ENCODE measurements at places on chromosomes 5 and 9.

DNA sequence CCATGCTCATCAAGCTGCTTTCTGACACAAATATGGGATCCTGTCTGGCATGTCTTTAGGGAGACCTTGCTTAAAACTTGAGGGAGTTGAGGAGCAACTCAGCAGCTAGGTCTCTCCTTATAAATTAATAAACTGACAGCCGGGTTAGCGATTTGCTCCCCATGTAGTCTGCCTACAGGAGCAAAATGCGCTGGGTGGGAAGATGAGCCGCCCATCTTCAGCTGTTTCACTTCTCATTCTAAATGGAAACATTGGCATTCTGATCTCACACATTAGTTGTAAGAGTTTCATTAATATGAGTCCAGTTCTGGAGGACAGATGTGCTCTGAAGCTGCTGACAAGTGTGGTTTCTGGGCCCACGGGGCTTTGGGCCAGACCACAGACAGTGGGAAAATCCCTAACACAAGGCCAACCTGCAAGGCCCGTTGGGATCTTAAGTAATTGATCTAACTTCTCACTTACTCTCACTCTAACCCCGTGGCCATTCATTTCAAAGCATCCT is 197.0 kb downstream of the MCTP1 start:
- no peaks in the 10 kb centered on the region for H3K36me3 ChIP-seq
- no peak for DNase-seq
- H3K4me1 ChIP-seq = no peaks in the 10 kb centered on the region
- no peak overlapping the region for H3K4me3 ChIP-seq

DNA sequence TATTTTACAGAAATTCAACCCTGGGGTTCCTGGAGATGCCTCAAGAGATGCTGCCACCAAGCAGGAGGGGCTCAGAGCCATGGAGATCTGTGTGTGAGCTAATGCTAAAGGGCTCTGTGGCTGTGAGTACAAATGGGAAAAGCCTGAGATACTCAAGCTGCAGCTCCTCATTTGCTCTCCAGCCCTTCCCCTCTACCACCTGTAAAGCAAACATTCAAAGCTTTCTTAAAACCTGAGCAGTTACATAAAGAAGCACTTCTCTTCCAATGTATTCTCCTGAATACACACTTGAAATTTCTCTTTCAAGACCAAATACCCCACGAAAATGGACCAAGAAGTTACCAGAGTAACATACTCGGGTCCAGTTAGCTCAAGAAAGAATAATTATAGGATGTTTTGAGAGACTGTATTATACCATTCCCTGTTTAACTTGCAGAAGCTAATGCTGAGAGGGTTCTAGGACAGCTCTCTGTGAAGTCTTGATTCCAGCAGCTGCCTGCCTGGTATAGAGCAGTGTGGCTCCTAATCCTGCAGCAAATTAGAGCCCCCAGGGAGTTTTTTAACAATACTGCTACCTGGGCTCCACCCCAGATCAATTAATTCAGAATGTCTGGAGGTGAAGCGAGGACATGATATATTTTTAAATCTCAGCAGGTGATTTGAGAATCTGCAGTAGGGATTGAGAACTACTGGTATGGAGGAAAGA is 21.1 kb downstream of the RGS7BP start:
- no peak overlapping the region for H3K4me3 ChIP-seq
- H3K36me3 ChIP-seq = no peaks in the 10 kb centered on the region
- no peak for DNase-seq
- H3K27me3 ChIP-seq = no peaks in the 10 kb centered on the region

DNA sequence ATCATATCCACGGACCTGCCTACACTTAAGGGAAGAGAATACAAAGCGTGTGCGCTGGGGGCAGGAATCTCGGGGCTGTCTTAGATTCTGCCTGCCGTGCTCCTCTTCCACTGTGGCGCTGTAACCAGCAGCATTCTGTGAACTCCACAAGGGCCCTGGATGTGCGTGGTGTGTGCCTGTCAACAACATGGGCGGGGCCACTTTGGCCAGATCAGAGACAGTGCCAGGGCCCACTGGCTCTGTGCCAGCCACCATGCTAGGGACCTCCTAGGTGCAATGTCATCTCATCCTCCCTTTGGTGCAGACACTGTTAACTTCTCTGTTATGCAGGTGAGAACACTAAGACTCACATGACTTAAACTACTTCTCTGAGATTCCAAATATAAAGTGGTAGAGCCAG is 113.7 kb downstream of the COL23A1 start:
- H3K27me3 ChIP-seq = peaks cover 9% of the 10 kb centered on the region
- H3K4me3 ChIP-seq = no peak overlapping the region
- no peaks in the 10 kb centered on the region for H3K4me1 ChIP-seq
- no peaks in the 10 kb centered on the region for H3K36me3 ChIP-seq
- no peak for DNase-seq
- no peak overlapping the region for H3K27ac ChIP-seq

DNA sequence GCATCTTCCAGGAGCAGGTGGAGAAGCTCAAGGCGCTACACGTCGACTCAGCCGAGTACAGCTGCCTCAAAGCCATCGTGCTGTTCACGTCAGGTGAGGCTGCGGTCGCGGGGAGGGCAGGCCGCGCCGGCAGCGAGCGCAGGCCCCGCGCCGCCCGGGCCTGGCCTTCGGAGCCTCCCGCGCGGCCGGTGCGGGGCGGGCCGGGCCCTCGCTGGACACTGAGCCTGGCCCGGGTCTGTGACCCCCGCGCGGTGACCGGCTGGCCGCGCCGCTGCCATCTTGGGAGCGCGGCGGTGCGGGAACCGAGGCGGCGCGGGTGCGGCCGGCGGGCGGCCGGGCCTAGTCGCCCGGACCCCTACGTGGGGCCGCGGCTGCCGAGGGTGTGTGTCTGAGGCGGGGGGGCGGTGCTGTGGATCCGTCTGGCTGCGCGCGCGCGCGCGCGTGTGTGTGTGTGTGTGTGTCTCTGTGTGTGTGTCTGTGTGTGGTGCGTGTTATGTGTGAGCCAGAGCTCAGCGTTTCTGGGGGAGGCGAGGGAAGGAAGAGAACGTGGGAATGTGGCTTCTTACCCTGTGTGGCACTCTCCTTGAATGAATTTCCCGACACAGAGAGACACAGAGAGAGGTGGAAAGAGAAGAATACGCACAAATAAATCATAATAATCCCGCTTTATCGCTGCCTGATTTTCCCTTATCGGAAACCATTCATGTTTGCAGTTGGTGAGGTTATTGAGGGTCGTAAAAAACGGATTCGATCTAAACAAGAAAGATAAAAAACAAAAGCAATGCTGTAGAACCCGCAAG is 5.5 kb downstream of the NR2F1 start:
- H3K4me1 ChIP-seq = peaks cover 12% of the 10 kb centered on the region
- peaks cover 55% of the 10 kb centered on the region for H3K27me3 ChIP-seq
- no peak overlapping the region for H3K4me3 ChIP-seq
- no peaks in the 10 kb centered on the region for H3K36me3 ChIP-seq

DNA sequence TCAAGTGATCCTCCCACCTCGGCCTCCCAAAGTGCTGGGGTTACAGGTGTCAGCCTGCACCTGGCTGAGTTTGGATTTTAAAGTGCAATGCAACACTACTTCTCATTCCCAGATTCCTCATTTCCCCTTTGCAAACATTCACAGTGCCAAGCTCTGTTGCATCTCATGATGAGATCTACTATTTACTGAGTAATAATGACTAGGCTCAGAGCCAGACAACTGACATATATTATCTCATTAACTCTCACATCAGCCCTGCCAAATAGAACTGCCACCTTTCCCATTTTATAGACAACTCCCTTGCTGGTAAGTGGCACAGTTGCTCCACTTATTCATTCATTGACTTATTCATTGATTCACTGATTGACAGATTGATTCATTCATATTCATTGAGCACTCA is 7.0 kb downstream of the PDE6A start:
- no peak for DNase-seq
- H3K36me3 ChIP-seq = no peaks in the 10 kb centered on the region
- no peaks in the 10 kb centered on the region for H3K4me1 ChIP-seq

- H3K27ac ChIP-seq = no peak overlapping the region
- H3K36me3 ChIP-seq = no peaks in the 10 kb centered on the region
- no peaks in the 10 kb centered on the region for H3K27me3 ChIP-seq
- H3K4me1 ChIP-seq = no peaks in the 10 kb centered on the region
These were observed 67.2 kb downstream of the FGF18 start for GRCh38 chr5:171486613-171487012.

DNA sequence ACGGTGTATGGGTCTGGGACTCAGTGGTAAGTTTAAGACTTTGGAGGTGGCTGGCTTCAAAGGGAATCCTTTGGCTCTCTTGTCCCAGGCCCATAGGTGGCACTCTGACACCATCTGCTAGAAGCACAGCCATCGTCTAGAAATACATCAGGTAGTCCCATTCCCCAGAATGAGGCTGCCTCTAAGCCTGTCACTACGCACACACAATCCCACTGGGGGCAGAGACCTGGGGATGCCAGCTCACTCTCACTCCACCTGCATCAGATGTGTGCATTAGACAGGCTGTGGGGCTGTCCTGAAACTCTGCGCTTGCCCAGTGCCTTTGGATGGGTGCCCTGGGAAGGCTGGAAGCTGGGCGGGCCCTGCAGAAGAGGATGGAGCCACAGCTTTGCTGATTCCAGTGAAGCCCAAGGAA is 127.5 kb upstream of the PANK3 start:
- H3K4me3 ChIP-seq = no peak overlapping the region
- no peaks in the 10 kb centered on the region for H3K27me3 ChIP-seq
- no peak overlapping the region for H3K27ac ChIP-seq
- no peak for DNase-seq
- no peaks in the 10 kb centered on the region for H3K36me3 ChIP-seq
- no peaks in the 10 kb centered on the region for H3K4me1 ChIP-seq

- DNase-seq = no peak
- H3K27me3 ChIP-seq = peaks cover 36% of the 10 kb centered on the region
- peaks cover 19% of the 10 kb centered on the region for H3K4me1 ChIP-seq
- no peaks in the 10 kb centered on the region for H3K36me3 ChIP-seq
These were observed 6.6 kb downstream of the PCDHGC5 start for GRCh38 chr5:141495453-141495811.

DNA sequence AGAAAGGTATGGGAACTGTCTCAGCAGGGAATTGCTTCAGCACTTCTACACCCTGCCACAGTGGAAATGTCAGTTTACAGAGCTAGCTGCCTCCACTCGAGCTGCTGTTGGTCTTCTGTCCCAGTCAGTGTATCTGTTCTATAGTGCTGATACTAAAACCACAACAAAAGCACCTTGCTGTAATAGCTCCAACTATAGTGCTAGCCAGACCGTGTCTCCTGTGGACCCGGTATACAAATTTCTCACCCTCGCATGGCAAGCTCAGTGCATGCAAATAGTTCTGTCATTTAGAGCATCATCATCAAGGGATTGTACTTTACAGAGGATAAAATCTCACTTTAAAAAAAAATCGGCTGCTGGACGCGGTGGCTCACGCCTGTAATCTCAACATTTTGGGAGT is 51.5 kb upstream of the IQGAP2 start:
- no peak for DNase-seq
- H3K4me1 ChIP-seq = no peaks in the 10 kb centered on the region
- no peak overlapping the region for H3K4me3 ChIP-seq
- no peaks in the 10 kb centered on the region for H3K27me3 ChIP-seq
- H3K27ac ChIP-seq = no peak overlapping the region

- H3K27ac ChIP-seq = no peak overlapping the region
- H3K36me3 ChIP-seq = no peaks in the 10 kb centered on the region
- no peak overlapping the region for H3K4me3 ChIP-seq
- no peaks in the 10 kb centered on the region for H3K27me3 ChIP-seq
- no peaks in the 10 kb centered on the region for H3K4me1 ChIP-seq
These were observed 483.7 kb downstream of the BNC2 start for GRCh38 chr9:16386827-16387077.
